ENCODE measurements at places on chromosomes 3 and 15. TPM values are rescaled to one million over a fixed set of nuclear protein-coding genes. Genes with fewer than 3 reads are reported as not detected.

The PLA2G4D gene
- not detected for total RNA-seq

The EPB42 gene
- not detected for total RNA-seq

The C3orf49 gene
- not detected for total RNA-seq

The DUOXA1 gene
- 0.10 TPM for total RNA-seq

The SHC4 gene
- total RNA-seq = 0.80 TPM

The ALDH1L1 gene
- total RNA-seq = 0.08 TPM

The TMEM266 gene
- total RNA-seq = 0.17 TPM

The MOBP gene
- total RNA-seq = not detected

The SCAMP5 gene
- 14.2 TPM for total RNA-seq

The SEMA6D gene
- total RNA-seq = not detected

The SLC9C1 gene
- not detected for total RNA-seq

The VILL gene
- total RNA-seq = 0.30 TPM

The SPSB4 gene
- 0.14 TPM for total RNA-seq

The ACOX2 gene
- total RNA-seq = 11.0 TPM

The GALNT15 gene
- total RNA-seq = 0.10 TPM

The CATSPER2 gene
- total RNA-seq = 0.66 TPM

The WHAMM gene
- 5.9 TPM for total RNA-seq

The KLHL40 gene
- not detected for total RNA-seq

The GOLGA8S gene
- 0.18 TPM for total RNA-seq

The CYP1A2 gene
- total RNA-seq = 0.05 TPM

The LEKR1 gene
- 0.79 TPM for total RNA-seq

The EHD4 gene
- 13.3 TPM for total RNA-seq

The SPG21 gene
- total RNA-seq = 131 TPM

The STXBP5L gene
- not detected for total RNA-seq

The SPTSSB gene
- total RNA-seq = not detected

The SCG3 gene
- not detected for total RNA-seq

The AGBL1 gene
- not detected for total RNA-seq

The GOLGA6L7 gene
- not detected for total RNA-seq

The HSPBAP1 gene
- total RNA-seq = 4.7 TPM

The EIF4G1 gene
- total RNA-seq = 259 TPM

The FBXO40 gene
- total RNA-seq = not detected

The NOX5 gene
- 0.16 TPM for total RNA-seq

The ADAMTSL3 gene
- total RNA-seq = 0.25 TPM

The SLITRK3 gene
- total RNA-seq = not detected

The CHST2 gene
- total RNA-seq = 0.57 TPM

The CCNB2 gene
- 93.8 TPM for total RNA-seq

The KNG1 gene
- not detected for total RNA-seq

The ESYT3 gene
- total RNA-seq = 0.70 TPM

The ZCWPW2 gene
- total RNA-seq = not detected

The QRICH1 gene
- total RNA-seq = 38.9 TPM

The STRA6 gene
- 72.6 TPM for total RNA-seq

The MCF2L2 gene
- total RNA-seq = 0.07 TPM

The PAK6 gene
- total RNA-seq = 0.65 TPM

The PIF1 gene
- total RNA-seq = 18.8 TPM

The THPO gene
- 0.07 TPM for total RNA-seq

The FBXW12 gene
- not detected for total RNA-seq

The CCDC54 gene
- not detected for total RNA-seq

The STRIT1 gene
- total RNA-seq = not detected

The AMT gene
- 0.27 TPM for total RNA-seq

The B3GNT5 gene
- total RNA-seq = 15.5 TPM

The KBTBD13 gene
- total RNA-seq = not detected

The PPARG gene
- 42.5 TPM for total RNA-seq

The HYAL1 gene
- 0.50 TPM for total RNA-seq

The NEK10 gene
- total RNA-seq = 1.3 TPM

The INTS14 gene
- total RNA-seq = 42.4 TPM

The DPH3 gene
- total RNA-seq = 25.2 TPM

The RASGRF1 gene
- 0.10 TPM for total RNA-seq

The GAP43 gene
- total RNA-seq = 0.09 TPM

Measured in A549 treated with GW870086 at 1 μM for 4 hours (cell line).